Lung (tissue), 17 donors: ENCODE measurements at places on chromosomes 2 and 18. TPM values are rescaled to one million over a fixed set of nuclear protein-coding genes. Genes with fewer than 3 reads are reported as not detected.

GAREM1 gene
- polyA plus RNA-seq = 4.4 TPM

UCN gene
- polyA plus RNA-seq = 2.0 TPM

RTP5 gene
- polyA plus RNA-seq = 0.13 TPM

BOLL gene
- not detected for polyA plus RNA-seq

IL18RAP gene
- polyA plus RNA-seq = 34.0 TPM

HRH4 gene
- not detected for polyA plus RNA-seq

NGEF gene
- polyA plus RNA-seq = 0.35 TPM

ALPG gene
- polyA plus RNA-seq = 0.76 TPM

TEKT4 gene
- 0.96 TPM for polyA plus RNA-seq
